ENCODE measurements at places on chromosomes 7 and 10.

- DNase-seq: no peak
Measured at GRCh38 chr7:54995610-54996363, 23.0 kb upstream of the EGFR start.

DNA sequence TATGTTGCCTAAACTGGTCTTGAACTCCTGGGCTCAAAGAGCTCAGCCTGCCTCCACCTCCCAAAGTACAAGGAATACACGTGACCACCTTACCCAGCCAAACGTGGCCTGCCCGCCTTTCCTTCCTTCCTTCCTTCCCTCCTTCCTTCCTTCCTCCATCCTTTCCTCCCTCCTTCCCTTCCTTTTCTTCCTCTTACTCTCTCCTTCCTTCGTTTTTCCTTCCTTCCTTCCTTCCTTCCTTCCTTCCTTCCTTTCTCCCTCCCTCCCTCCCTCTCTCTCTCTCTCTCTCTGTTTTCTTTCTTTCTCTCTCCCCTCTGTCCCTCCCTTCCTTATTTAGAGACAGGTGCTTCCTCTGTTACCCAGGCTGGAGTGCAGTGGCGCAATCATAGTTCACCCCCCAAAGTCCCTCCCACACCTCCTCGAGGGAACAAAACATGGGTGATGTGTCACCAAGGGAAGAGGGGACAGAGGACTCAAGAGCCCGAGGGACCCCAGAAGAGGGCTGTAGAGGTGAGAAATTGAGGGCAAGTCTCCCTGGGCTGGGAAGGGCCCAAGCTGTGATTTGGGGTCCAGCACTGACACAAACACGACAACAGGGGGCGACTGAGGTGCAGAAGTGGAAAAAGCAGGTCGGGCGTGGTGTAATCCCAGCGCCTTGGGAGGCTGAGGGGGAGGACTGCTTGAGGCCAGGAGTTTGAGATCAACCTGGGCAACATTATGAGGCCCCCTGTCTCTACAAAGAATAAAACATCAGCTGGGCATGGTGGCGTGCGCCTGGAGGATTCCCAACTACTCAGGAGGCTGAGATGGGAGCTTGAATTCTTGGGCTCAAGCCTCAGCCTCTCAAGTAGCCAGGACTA is 28.1 kb downstream of the EPHB4 start:
- DNase-seq: peak; percentile 32

DNA sequence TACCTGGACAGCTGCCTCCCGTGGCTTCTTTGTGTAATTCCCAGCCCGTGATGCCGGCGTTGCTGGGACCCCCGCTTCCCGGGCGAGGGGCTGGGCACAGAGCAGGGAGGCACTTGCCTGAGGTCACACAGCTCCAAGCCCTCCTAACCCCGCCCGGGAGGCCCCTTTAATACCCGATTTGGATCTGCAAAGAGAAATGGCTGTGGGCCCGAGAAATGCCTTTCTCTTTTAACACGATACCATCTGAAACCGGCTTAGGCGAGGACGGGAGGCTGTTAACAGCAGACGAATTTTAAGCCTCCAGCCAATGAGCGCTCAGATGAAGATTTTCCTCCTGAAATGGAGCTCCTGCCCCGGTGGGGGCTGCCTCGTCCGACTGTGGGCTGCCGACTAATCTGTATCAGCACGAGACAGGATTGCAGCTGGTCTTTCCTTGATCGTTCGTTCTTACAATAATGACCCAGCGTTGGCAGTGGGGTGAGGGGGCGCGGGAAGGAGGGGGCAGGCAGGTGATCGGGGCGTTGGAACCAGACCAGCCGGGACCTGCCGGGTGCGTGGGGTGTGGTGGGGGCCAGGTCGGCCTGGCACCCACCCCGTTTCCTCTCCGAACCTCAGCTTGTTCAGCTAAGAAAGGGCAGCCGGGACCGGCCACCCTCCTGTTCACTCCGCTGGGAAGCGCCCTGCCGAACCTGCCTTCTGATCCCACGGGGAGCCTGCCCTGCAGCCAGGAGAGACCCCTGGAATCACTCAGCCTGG is 36.2 kb upstream of the FOXL3 start:
- DNase-seq: no peak

- DNase-seq: no peak
Measured at GRCh38 chr10:77404810-77405209, 232.8 kb downstream of the KCNMA1 start.

DNA sequence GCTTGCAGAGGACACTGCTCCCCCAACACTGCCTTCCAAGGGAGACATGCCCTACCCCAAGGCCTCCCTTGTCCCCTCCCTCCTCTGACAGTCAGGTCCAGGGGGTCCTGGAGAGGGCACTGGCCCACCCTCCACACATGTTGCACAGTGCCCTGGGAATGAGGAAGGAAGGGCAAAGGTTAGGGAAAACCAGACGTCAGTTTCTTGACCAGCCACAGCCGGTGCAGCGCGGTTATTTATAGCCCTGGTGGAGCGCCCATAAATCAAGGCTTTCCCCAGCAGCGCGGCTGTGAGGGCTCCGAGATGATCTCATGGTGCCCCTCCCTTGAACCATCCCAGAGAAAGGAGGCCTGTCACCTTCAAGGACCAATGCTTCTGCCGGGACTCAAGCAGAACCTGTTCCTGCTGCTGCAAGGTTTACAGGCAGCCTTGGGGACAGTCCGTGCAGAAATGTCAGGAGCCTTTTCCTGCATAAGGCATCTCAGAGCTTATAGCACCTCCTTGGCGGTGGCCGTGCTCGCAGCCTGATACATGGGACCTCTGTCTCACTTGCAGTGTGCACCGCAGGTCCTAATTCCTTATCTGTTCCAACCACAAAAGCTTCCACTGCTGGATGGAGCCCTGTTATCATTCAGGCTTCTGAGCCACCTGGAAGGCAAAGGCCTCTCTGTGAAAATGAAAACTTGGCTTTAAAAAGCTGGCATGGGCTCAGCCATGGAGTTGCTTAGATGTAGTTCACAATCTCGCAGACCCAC is 127.3 kb downstream of the LHPP start:
- DNase-seq: no peak

DNA sequence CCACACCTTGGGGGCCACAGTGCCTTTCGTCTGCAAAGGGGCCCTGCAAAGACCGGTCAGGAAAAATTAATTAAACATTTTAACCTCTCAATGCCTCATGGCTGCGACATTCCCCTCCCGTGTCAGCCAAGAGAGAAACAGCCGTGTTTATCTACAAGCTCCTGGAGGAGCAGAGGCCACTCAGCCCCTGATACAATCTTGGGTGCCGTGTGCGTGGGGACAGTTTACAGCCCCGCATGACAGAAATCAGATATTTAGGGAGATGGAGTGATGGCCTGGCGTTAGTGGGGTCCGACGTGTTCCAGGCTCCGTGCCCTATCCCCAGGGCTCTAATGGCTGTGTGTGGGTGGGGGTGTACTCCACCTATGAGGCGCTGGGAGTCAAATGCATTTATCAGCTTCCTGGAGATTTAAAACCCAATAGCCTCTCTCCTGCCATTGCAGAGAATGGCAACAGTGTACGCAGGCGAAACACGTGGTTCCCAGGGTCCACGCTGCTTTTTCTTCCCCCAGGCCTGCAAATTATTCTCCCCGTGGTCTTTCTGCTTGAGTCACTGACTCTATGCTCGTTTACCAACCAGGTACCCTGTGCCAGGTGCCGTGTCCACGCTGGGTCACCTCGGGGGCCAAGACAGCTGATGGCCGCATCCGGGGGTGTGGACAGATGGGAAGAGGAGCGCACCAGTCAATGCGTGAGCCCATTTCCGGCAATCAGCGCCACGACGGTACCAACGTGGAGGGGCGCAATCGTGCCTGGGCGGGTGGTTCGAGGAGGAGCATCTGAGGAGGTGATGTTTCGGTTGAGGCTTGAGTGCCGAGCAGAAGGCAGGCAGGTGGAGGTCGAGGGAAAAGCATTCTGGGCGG is 26.6 kb upstream of the PSMG3 start:
- no peak for DNase-seq

GRCh38 chr7:47877336-47877735 is 70.9 kb downstream of the PKD1L1 start:
- DNase-seq: no peak

DNA sequence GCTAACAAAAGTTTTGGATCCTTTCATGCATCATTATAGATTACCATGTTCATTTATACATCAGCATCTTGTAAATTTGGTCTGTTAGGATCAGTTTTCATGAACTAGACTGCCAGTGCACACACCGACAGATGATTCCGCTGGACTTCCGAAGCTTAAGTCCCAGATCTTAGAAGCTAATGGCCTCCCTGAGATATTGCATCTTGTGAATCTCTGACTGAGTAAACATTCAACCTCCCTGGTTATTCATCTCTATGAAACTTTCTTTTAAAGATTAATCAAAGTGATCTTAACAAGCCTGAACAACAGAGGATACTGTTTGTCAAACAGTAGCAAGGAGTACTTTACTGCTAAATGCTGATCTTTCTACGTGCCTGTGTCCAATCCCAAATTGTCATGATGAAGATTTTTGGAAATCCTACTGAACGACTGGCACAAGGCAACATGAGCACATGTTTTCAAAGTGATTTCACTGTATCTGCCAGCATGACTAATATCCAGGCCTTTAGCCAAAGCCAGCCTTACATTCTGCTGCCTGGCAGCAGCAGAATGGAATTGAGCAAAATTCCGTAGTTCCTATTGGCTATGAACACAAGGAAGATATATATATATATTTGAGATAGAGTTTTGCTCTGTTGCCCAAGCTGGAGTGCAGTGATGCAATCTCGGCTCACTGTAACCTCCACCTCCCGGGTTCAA is 91.3 kb upstream of the ANK3 start:
- DNase-seq: no peak

GRCh38 chr10:31851216-31851615 is 77.4 kb downstream of the ARHGAP12 start:
- DNase-seq: no peak

- DNase-seq: no peak
Measured at GRCh38 chr7:78412216-78412858, 613.8 kb downstream of the PHTF2 start.

Data from T follicular helper cell (primary cell).